CD14-positive monocyte (primary cell): ENCODE measurements at places on chromosomes 1 and 21.

- peaks cover 9% of the 10 kb centered on the region for H3K4me1 ChIP-seq
- peaks cover 73% of the 10 kb centered on the region for H3K36me3 ChIP-seq
- H3K4me3 ChIP-seq = no peak overlapping the region
- no peaks in the 10 kb centered on the region for H3K27me3 ChIP-seq
- no peak for DNase-seq
Measured at GRCh38 chr21:28936721-28937120, 56.0 kb downstream of the LTN1 start.

DNA sequence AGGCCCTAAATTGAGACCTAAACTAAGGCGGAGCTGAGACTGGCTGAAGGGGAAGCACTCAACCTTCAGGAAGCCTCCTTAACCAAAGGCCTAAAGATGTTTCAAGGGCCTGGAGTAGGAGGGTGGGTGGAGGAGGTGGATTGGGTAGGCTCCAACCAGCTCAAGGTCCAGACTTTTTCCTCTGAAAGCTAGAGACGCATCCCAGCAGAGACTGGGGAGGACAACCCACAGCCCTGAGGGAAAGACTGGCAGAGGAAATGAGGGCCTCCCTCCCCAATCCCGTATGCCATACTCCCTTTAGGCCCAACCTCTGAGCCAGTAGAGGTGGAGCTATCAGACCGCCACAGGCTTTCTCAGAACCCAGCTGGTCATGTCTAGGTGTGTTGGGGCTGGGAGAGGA is 1.1 kb downstream of the ECM1 start:
- DNase-seq = no peak
- H3K27me3 ChIP-seq = no peaks in the 10 kb centered on the region
- no peak overlapping the region for H3K4me3 ChIP-seq
- H3K36me3 ChIP-seq = peaks cover 31% of the 10 kb centered on the region

DNA sequence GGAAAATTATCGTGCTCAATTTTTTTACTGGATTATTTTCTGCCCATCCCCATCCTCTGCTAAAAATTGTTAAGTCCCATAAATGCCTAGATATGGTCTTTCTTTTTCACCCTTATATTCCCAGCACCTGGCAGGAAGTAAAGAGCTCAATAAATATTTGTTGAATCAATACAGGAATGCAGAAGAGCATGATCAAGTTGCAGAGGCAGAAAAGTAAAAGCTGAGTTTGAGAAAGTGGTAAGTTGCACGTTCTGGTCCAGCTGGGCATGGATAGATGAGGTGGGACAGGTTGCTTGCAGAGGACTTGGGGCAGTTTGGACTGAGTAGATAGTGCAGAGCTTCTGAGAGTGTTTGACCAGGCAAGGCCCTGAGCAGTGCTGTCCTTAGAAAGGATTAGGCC is 40.1 kb downstream of the ZNF281 start:
- DNase-seq = no peak
- H3K27me3 ChIP-seq = no peaks in the 10 kb centered on the region
- no peak overlapping the region for H3K4me3 ChIP-seq
- H3K36me3 ChIP-seq = no peaks in the 10 kb centered on the region
- H3K27ac ChIP-seq = no peak overlapping the region

DNA sequence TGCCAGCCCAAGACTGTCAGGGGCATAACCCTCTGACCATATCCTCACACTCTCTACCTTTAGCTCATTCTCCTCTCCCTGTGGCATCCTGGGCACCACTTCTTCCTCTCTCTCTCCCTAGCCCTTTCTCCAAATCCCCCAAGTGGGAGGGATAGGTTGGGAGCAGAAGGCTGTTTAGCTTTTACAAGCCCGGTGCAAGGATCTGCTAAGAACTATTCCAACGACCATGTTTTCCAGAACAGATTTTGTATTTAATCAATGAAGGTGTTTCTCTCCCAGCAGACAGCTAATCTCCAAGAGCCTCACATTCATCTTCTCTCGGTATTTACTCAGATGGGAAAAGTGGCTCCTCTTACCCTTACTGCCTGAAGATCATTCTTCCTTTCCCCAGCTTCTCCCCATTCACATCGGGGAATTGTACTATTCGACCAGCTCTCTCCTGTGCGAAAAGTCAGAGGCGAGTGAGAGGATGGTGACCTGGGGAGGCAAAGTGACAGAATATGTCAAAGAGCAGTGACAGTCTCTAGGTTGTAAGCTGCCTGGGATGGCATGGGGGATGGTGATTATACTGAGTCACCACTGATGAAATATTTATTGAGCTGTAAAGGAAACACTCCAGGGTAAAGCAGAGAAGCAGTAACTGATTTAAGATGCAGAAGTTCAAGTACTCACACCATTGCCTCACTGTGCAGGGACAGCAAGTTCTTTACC is 47.0 kb upstream of the RBM15 start:
- no peaks in the 10 kb centered on the region for H3K36me3 ChIP-seq
- no peak overlapping the region for H3K27ac ChIP-seq
- peak; percentile 23 for DNase-seq
- H3K27me3 ChIP-seq = no peaks in the 10 kb centered on the region
- H3K4me1 ChIP-seq = peaks cover 16% of the 10 kb centered on the region
